ENCODE measurements at places on chromosomes 1 and 21.

DNA sequence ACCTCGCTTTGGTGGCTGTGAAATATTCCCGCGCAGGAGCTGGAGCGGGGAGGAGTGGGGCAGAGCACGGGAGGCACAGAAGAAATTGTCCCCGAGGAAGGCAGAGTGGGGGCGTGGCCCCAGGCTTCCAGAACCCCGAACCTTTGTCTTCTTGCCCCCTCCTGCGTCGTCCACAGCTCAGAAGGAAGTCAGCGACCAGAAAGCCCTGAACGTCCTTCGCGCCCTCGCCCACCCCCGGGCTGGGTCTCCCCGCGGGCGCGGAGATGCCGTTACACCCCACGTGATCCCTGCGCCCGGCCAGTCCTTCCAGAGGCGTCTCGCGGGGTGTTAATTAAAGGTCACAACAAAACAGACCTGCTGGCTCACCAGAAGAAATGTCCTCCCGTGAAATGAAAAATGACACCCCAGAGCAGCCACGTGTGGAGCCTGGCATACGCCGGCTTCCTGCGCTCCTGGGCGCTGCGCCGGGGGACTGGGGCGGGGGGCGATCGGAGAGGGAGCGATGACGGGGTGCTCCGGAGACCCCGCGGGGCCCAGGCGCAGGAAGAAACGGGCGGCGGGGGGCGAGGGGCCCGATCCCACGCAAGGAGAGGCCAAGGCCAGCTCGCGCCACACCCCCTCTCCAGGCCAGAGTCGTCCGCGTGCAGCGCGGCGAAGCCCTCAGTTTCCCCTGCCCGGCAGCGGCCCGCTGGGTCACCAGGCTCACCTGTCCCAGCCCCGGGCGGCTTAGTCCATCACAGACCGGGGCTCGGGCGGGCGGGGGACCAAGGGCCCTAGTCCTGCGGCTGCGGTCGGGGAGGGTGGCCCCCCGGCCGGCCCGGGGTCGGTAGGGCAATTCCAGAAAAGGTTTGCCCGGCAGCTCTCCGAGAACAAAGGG is 995 bp upstream of the KIF26B start:
- no peak for DNase-seq

GRCh38 chr21:38351961-38352521 is 95.2 kb downstream of the KCNJ15 start:
- no peak for DNase-seq

GRCh38 chr1:216055004-216055403 is 368.2 kb downstream of the USH2A start:
- DNase-seq: no peak

DNA sequence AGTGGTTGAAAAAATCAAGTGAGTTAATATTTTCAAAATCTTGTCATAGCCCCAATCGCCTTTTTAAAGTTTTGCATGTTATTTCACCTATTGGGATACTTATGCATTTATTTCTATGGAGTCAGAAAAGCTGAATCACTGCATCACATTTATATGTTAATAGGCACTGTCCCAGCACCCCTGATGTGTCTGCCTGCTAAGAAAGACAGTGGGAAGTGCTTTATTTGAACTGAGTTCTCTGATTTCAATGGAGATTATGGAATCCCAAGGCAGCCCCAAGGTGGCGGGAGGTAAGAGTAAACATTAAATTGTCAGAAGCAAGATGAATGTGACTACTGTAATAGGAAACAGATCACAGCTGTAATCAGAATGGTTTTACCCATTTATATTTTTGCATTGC is 2225.7 kb downstream of the NCAM2 start:
- no peak for DNase-seq

DNA sequence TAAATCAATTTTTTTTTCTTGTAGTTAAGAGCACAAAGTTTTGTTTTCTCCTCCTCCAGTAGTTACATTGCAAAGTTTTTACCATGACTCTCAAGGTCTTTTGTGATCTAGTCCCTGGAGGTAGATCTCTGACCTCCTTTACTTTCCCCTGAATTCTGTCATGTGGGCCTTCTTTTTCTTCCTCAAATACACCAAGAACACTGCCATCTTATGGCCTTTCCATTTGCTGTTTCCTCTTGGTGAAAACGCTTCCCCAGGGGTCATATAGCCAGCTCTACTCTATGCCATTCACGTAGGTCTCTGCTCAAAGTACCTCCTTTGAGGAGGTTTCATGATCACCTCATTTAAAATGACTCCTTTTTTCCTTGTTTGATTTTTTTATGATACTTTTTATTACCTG is 2.7 kb downstream of the DDX20 start:
- no peak for DNase-seq

DNA sequence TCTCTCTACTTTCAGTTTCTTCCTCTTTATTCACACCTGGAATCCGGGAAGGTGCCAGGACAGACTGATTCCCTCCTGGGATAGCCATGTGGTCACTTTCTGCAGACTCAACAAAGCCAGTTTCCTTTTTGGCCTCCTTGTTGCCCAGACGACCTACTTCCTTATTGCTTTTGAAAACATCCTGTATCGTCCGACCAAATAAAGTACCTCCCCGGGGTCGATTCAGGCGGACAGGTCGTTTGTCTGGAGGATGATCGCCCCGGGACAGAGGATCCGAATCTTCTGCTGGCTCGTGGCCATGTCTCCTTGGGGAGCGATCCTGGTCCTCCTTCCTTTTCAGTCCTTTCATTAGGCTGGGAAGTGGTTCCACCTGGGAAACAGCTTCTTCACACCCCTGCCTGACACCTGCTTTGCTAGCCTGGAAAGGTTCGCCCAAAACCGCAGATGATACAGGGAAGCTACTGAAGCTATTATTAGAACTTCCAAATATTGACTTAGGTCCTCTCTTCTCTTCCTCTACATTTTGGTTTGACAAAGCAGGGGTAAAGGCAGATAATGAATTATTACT is 1.2 kb downstream of the MCM3AP start:
- no peak for DNase-seq

DNA sequence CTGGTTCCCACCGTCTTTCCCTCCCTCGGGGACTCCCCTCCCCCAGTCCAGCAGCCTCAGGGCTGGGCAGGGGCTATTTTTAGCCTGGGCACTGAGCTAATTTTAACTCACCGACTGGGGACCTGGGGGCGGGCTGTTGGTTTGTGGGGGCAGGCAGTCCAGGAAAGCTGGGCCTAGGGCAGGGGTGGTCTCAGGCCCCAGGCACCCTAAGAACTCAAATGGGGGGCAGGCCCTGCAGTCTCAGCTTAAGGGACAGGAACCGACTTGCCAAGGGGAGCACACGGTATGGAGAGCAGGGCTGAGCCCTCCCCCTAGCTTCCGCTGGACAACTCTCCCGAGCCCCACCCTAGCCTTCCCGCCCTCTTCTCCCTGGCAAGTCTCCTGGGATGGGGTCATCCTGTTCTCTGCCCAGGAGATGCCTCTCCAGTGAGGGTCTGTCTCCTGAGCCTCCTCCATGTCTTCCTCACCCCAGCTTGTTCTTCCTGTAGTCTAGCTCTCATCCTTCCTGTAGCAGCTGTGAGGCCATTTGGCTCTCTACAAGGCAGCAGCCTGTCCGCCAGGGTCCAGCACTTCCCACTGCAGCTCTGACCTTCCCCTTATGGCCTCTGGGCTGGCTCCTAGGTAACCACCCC is 10.1 kb downstream of the MEF2D start:
- DNase-seq: no peak

DNA sequence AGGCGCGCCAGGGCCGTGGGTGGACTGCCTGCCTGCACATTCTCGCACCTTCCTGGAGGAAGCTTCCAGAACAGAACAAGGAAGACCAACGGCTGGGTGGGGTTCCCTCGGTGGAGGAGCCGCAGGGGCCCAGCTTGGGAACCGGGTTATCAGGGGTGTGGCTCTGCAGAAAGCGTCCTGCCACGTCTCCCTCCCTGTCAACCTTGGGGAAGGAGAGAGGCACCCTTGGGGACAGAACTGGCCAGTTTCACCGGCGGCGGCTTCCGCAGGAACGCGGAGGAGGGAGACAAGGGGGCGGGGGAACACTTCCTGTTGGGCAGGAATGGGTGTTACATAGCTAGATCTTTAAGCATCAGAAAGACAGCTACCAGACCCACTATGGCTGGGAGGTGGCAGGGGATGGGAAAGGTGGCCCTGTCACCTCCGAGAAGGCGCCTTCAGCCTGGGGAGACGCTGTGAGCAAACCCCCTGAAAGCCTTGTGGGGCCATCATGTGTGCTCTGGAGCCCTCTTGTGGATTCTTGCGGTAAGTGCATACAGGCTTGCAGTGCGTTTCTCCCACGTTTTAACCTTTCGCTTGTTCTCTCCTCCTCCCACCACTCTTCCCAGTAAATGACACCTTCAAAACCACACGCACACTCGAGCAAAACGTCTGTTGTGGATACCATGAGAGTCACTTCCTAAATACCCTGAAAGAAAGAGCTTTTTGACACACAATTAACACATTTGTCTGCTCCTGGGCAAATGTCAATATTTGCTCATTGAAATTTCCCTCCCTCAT is 3.8 kb upstream of the PLEKHA6 start:
- DNase-seq: peak; percentile 83

DNA sequence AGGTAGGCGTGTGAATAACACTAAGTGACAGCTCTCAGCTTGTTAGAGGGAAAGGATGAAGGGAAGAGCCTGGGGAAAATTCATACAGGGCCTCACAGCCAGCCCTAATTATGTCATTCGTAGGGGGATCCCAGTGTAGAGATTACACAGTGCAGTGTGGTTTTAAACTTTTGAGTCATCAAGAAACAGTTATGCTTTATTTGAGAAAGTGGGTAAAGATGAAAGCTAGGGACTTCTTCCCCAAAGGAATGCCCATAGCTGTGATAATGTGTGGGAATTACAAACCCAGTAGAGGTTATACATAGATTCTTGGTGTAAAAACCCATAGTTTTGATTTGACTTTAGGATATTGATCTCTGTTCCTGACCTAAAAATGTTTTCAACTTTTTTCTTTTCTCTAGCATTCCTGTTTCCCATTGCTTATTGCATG is 1.9 kb downstream of the TTF2 start:
- DNase-seq: peak; percentile 84

DNA sequence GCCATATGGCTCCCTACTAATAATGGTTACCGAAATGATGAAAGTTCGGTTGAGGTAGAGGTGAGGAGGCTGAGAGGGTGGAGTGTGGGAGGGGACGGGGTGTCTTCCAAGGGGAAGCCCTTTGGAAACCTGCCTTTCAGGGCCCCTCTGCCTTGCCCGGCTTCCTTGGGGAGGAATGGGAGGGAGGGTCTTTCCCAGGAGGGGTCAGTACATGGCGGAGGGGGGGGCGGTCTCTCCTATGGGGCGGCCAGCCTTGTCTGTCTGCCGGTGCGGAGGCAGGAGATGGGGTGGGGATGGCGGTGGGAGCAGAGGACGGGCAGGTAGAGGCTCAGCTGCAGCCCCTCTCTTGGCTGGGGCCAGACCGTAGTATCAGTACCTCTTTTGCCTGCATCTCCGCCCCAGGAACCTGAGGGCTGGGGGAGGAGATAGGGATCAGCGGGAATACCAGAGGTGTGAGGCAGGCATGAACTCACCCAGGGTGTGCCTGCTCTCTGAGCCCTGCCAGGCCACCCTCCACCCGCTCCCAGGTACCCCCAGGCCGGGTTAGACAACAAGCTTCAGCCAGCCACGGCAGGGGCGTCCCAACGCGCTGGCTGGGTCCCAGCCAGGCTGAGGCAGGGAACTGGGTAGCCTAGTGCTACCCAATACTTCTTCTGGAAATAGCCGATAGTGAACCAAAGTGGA is 79.4 kb upstream of the POU3F1 start:
- no peak for DNase-seq

DNA sequence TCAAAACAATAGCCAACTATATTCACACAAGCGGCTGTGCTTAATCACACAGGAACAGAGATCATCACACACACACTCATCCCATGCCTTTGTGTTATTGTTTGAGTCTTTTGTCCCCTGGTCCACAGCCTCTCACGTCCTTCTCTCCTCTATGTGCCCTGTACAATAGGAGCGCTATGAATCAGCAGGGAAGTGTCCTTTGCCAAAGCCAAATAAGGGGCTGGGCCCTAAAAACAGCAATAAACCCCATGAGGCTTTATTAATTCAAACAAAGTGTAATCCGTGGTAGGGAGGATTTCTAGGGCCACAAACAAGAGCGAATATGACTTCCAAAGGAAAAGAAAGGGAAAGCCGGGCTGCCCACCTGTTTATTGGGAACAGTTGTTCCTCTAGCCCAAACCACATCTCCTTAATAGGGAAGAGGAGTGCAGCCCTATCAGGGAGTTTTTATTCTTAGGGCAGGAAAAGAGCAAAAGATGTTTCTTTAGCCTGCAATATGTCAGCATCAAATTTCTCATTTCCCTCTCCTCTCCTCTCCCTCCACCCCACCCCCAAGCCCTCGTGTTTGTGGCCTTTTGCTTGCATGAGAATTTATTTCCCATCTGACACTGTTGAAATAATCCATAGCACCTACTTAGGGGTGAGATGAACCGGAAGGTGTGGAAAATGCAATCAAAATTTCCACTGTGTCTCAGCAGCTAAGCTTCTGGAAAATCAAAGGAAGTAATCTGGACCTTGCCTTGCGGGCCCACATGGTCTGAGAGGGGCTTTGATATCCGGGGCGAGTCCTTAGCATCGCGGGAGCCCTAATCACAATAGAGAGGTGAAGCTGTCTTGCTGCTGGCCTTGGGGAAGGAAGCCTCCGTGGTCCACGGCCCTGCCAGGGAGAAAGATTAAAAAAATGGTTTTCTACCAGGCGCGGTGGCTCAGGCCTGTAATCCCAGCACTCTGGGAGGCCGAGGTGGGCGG is 45.3 kb upstream of the ITPKB start:
- DNase-seq: no peak

- no peak for DNase-seq
These were observed 27.1 kb upstream of the HAO2 start for GRCh38 chr1:119341372-119341947.

DNA sequence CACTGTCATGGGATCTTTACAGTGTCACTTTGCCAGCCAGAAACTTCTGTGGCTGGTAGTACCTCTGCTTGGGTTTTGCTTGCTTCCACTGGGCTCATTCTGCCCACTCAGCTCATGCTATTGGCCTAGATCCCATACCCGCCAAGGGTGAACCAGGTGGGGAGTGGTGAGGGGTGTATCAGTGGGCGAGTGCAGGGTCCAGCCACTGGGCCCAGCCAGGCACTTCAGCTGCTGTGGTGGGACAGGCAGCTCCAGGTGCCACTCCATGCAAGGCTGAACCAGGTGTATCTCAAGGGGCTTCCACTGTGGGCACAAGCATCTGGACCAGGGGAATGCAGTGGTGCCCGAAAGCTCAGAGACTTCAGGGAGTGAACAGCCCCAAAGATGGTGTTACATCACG is 398.2 kb downstream of the NCAM2 start:
- no peak for DNase-seq

DNA sequence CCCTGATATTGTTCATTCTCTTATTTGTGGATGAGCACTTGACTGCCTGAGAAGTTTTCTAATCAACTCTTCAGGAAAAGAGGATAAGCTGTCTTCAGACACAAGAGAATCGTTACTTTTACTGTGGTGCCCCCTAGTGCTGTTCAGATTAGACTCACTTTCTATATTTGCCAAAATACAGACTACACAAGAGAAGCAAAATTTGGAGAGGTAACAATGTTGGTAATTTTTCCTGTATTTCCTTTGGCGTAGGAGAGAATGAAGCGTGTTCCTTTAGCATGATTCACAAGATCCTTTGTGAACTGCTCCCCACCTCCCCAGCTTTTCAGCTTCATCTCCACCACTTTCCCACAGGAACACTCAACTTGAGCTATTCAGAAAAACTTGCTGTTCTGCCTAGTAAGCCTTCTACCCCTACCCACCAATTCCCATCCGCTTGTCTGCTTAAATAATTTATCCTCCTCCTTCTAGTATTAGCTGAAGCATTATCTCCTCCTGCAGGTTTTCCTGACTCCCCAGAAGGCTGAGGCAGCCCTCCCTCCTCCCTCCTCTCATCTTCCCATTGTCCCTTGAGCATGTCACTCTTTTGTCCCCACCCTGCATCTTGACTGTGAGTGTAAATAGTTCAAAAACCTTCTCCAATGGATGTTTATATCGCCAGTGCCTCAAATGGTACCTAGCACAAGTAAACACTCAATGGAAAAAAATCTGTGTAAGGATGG is 4.5 kb downstream of the TNFSF4 start:
- DNase-seq: peak; percentile 30

Measured in activated CD4-positive, alpha-beta T cell treated with anti-CD3 and anti-CD28 coated beads, Interleukin-10, Interleukin-2, amounts not matched to agents 100 ng/mL and 50 ng/mL, durations not matched to agents 16 hours and 8 hours (primary cell).